ENCODE measurements at places on chromosomes 16 and 17.
A peak's percentile ranks its signal among the peaks of the same experiment; 100 is the strongest.

GRCh38 chr16:73560497-73560896 is 512.6 kb upstream of the ZFHX3 start:
- no peak for DNase-seq

DNA sequence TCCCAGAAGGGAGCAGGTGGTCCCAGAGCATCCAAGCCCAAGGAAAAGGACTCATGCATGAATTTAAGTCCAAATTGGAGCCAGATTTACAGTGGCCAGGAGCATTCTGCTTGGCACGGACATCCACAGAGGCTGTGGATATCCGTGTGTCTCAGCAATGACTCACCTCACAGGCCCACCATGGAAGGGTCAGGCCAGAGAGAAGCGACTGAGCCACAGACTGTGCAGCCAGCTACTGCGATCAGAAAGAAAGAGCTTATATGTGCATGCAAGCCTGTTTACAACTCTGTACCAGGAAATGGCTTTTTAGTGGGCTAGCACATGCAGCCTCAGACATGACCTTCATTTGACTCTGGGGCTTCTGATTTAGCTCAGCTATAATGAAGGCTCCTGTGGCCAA is 231.0 kb downstream of the C16orf95 start:
- DNase-seq: no peak

- DNase-seq: no peak
Observed at GRCh38 chr16:90032674-90033331, 13.5 kb upstream of the DBNDD1 start.

DNA sequence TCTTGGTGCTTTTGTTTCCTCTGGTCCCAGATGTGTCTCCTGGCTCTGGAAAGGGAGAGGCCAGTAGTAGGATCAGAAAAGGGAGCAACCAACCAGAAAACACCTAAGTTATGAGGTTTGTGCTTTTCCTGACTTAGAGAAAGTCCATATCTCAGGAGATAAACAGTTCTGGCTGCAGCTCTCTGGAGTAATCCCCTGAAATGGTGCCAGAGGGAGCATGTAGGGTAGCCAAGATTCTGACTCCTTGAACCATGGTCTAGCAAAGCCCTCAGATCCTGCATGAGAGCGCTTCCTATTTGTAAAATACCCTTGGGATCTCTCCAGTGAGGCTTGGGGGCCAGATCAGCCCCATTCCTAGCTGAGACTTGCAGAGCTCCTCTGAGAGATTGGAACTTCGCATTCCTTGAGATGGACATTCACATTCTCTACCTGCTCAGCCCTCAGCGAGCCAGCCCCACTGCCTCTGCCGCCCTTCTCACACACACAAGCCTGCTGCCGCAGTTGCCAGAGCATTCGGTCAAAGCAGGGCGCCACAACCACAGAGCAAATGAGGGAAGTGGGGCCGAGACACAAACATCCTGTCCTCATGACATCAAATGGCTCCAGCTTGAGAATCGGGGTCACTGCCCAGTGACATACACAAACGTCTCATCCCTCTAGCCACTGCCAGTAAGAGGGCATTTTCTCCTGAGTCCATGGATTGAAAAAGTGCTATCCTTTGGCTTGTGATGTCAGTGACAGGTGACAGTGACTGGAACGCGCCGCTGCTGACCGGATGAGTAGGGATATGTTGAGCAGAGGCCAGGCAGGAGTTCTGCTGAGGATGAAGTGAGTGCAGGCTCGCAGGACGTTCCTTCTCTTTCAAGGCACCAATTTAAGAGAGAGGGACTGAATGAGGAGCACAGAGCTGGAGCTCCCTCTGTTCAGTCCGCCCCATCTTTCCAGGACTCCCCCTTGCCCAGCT is 5.0 kb downstream of the ABHD15 start:
- no peak for DNase-seq

DNA sequence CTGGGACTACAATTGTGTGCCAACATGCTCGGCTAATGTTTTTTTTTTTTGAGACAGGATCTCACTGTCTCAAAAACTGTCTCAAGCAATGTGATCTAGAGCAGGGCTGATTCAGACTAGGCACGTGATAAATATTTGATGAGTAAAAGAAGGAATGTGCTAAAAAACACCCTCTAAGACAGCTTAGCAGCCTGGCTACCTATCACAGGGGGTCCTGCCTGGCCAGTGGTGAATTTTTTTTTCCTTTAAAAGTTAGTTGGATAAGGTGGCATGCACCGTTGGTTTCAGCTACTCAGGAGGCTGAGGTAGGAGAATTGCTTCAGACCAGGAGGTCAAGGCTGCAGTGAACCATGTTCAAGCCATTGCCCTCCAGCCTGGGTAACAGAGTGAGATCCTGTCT is 14.8 kb upstream of the GPATCH8 start:
- DNase-seq: no peak

DNA sequence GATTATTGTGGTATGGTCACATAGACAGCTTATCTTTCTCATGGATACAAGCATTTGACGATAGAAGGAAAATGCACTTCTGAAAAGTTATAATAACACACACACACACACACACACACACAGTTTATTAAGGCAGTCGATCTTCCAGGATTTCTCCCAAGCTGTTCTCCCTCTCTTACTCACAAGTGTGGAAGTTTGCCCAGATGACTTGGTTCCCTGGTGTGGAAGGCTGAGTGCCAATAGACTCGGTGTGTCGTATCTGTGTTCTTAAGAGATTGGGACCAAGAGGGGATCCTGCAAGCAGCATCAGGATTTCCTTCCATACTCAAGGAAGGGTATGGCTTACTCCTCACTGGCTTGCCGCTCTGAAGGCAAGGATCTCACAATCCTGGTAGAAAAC is 279.6 kb downstream of the HS3ST3B1 start:
- no peak for DNase-seq

DNA sequence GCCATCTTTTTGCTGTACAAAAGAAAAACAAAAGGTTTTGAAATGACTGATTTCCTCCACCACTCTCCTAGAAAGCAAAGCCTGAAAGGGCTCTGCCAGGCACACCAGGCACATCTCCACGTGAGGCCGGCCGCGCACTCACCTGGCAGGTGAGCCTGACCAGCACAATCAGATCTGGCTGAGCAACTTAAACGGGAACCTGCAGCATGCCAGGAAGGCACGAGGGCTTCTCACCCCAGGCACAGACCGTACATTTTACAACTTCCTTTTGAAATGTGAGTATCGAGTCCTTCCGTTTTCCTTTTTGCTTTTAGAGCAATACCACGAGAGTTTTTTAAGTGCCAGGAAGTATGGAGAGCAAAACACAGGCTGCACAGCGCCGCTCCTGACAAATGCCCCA is 22.5 kb downstream of the SLC38A10 start:
- DNase-seq: no peak

DNA sequence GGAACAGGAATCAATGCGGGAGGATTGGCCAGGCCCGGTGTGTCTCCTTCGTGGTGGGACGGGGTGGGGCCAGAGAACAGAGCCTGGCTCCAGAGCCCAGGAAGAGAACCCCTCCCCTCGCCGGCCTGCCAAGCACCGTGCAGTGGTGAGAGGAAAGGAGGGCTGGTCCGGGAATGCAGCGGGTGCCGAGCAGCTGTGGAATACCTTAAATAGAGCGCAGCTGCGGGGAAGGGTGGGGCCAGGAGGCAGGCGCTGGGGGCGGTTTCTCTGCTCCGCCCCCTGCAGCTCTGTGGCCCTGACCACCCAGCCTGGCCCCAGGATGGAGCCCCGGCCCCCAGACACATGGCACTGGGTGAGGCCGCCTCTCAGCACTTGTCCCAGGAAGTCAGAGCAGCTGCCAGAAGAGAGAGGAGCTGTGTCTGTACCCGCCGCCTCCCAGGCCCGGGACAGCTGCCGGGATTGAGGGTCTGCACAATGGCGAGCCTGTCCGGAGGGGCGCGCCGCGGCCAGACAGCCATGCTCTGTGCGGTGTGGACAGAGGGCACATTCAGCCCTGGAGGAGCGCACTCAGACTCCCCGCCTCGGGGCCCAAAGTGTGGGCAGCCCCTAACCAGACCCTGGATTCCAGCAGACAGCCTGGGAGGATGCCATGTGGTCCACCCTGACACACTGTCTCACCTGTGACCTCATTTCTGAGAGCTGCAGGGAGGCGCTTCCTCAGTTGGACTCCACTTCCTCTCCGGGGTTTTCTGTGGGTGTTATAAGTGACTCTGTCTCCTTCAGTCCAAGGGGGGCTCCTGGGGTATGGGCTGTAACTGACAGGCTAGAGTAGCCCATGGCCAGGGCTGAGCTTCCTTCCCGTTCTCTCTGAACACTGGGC is 268.8 kb downstream of the SEC14L1 start:
- DNase-seq: peak; percentile 66

- DNase-seq: no peak
Observed at GRCh38 chr16:7614021-7614795, 281.6 kb downstream of the RBFOX1 start.

Measured in colonic mucosa (tissue), 4 donors.